Caki2 (cell line): ENCODE measurements at places on chromosomes 5 and 9.

GRCh38 chr9:124261736-124262648 is 4.2 kb downstream of the NEK6 start:
- DNase-seq: no peak

- DNase-seq: no peak
Observed at GRCh38 chr9:109149722-109150121, 17.3 kb downstream of the FRRS1L start.

DNA sequence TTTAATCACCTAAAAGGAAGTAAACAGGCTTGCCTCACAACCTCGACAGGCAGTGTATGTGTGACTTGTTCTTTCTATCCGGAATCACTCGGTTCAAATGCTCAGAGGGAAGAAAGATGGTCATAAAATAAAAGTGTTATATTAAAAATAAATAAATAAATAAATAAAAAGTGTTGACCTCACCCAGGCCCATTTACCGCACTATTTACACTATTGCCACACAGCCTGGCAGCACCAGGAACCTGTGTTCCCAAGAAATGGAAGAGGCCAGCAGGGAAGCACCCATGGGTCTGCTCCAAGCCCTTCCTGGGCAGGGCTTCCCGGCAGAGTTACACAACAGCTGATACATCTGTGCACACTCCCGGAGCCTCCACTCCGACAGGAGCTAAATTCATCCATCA is 127.9 kb downstream of the EFNA5 start:
- no peak for DNase-seq

DNA sequence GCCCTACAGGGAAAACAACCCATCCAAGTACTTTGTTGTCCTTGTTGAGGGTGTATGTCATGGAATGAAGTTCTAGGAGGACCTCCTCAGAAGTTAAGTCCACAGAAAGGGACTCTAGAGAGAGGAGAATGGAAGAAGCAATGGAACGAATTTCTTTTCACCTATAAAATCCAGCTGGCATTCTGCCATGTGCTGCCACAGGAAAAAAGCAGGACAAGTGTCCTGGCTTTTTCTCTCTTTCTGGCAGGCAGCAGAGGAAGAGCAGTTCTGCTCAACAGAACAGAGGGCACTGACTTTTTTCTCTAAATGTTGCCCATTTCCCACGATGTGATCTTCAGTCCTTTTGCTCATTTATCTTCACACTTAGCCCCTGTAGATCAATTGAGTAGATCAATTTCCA is 240.8 kb downstream of the MCTP1 start:
- DNase-seq: no peak

- no peak for DNase-seq
Observed at GRCh38 chr9:88653911-88654310, 118.9 kb downstream of the NXNL2 start.

DNA sequence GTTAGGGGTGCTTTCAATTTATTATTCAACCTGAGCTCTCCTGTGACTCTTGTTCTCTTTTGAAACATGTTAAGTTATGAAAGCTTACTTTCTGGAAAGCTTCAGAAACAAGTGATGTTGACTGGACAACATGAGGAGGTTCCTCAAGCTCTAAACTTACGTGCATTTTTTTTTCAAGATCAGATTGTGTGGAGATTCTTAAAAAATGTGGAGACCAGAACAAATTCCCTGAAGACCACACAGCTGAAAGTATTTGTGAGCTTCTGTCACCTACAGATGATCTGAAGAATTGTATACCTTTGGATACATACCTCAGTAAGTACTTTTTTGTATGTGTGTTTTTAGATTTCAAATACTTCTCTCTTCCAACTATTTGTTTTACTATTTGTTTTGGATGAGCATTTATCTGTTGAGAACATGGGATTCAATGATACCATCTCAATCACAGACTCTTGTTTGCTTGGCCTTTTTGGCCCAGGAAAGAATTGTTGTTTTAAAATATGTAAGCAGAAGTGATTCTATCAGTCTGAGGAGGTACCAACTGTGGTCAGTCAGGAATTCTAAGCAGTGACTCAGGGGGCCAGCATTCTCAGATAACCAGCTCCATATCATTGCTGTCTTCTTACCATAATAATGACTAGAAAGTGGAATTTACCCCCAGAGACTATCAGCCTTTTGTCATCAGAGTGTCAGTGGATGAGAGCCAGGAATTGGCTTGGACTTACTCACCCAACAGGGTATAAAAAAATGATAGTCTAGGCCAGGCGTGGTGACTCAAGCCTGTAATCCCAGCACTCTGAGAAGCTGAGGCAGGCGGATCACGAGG is 34.4 kb upstream of the GLIPR2 start:
- DNase-seq: peak; percentile 93

GRCh38 chr5:98721231-98721928 is 52.1 kb upstream of the RGMB start:
- DNase-seq: no peak

- no peak for DNase-seq
Observed at GRCh38 chr5:9314558-9314957, 231.3 kb downstream of the SEMA5A start.

- DNase-seq: no peak
Observed at GRCh38 chr9:133119846-133120500, 1.1 kb downstream of the RALGDS start.

- DNase-seq: no peak
Observed at GRCh38 chr5:67985686-67986387, 229.7 kb upstream of the PIK3R1 start.

DNA sequence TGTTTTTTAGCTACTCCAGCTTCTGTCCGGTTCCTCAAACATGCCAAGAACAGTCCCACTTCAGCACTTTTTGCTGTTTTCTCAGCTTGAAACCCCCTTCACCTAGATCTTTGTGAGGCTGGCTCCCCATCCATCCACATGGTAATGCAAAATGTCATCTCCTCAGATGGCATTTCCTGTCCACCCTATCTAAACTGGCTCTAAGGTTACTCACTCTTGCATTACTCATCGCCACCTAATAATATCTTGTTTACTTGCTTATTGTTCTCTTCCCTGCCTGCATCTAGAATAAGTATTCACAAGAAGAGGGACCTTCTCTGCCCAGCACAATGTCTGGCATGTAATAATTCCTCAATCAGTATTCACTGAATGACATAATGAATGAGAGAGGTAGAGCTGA is 220.1 kb downstream of the FAM114A2 start:
- DNase-seq: no peak

DNA sequence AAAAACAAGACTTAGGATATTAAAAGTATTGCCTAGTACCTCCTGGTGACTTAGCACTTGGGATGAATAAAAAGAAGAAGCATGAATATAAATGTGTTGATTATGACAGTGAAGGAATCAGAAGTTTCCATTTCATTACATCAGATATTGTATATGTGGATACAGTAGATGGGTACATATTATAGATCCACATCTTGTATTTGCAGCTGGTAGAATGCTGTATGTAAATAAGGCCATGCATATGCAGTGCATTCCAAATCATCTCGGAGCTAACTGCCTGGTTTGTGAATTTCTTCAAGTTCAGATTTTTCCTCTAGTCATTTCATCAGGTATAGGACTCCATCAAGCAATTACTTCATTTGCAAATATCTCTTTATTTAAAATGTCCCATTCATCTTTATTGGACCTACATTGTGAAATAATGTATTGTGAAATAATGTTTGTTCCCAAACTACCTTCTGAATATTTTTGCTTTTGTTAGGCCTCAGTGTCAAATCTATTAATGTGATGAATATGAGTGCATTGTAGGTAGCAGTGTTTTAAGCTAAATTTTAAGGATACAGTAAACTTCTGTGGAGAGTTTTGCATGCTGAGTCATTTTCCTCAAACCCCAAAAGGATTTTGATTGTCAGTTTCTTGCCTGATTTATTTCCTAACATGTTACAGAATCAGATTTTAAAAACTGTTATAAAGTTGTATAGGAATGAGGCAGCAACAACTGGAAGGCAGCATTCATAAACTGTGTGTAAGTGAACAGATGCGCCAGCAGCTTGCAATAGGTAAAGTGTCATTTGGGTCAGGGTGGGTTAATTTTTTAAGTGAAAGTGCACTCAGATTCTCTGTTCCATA is 370.8 kb upstream of the RIOK2 start:
- no peak for DNase-seq
